ENCODE measurements at places on chromosomes 7 and 10.

DNA sequence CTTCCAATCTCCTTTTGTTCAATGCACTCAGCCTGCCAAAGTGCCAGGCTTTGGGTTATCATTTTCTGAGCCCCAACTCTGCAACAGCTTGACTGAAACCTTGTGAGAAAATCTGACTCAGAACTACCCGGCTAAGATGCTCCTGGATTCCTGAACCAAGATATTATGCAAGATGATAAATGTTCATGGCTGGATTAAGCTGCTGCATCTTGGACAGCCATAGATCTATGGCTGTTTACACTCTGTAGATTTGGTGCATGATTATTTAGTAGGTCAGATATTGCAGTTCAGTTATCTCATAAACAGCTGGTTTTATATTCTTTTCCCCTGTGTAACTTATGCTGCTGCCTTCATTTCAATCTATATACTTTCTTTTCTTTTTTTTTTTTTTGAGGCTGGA lies 243.5 kb downstream of the GATA3 start:
- no peak for DNase-seq

DNA sequence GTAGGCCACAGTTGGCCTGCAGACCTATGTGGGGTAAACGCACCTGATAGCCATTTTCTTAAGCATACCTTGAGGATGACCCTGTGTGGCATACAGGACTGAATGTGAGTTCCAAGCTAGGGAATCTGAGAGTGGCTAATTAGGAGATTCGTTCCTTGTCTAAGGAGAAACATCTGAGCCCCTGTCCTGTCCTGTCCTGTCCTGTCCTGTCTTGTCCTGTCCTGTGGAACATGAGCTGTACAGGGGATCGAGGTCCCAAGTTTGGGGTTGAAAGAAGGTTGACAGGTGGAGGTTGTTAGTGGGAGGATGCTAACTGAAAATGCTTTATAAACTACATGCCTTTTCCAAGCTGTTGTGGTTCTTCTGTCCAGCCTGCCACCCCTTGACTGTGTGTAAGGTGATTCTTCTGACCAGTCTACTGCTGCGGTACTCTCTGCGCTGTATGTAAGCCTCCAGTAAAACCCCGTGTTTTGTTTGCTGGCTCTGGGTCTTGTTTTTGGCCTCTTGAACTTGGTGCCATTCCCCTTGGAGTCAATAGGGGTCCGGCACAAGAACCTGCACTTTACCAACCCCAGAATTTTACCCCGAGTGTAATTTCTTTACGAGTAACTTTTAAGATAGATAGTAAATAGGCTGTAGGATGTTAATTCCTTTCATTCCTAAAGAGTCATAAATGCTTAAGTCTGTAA lies 26.4 kb downstream of the ZNRF2 start:
- DNase-seq = no peak

GRCh38 chr10:102650655-102651454 lies 6.6 kb downstream of the TRIM8 start:
- DNase-seq = no peak

- DNase-seq = no peak
These were observed 3.3 kb downstream of the MASTL start for GRCh38 chr10:27158421-27158820.

DNA sequence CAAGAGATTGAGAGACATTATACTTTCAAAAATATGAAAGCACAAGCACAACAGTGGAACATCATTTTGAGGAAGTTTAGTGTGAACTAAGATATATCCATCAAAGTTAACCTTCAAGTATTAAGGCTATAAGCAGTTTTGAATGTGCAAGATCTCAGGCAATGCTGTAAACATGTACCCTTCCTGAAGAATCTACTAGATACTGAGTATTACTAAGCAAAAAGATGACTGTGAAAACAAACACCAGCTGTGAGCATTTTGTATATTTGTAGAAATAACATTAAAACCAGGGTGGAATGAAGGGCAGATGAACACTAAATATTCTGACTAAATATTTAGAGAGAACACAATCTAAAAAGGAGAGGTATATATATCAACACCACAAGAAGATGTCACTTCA lies 41.3 kb upstream of the ADRA2A start:
- no peak for DNase-seq

DNA sequence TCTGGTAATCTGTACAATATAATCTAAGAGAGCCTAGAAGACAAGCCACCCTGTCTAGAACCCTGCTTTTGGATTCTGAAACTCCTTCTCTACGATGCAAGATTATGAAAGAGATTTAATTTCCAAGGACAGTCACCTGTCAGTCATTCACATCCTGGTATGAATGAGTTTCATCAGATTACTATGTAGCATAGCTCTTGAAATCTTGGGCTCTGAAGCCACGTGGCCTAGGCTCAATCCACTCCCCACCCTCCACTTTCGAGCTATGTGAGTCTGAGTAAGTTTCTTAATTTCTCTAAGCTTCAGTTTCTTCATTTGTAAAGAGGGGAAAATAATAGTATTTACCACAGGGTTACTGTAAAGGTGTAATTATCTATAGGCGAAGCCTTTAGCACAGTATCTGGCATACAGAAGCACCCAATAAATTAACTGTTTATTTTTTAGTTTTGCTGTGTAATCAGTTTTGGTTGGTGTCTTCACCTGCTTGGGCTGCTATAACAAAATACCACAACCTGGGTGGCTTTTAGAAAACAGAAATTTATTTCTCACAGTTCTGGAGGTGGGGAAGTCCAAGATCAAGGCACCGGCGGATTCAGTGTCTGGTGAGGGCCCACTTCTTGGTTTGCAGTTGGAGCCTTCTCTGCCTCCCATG lies 71.3 kb downstream of the MYOF start:
- no peak for DNase-seq

- DNase-seq = no peak
These were observed 220.6 kb upstream of the RHOBTB1 start for GRCh38 chr10:61164458-61165160.

DNA sequence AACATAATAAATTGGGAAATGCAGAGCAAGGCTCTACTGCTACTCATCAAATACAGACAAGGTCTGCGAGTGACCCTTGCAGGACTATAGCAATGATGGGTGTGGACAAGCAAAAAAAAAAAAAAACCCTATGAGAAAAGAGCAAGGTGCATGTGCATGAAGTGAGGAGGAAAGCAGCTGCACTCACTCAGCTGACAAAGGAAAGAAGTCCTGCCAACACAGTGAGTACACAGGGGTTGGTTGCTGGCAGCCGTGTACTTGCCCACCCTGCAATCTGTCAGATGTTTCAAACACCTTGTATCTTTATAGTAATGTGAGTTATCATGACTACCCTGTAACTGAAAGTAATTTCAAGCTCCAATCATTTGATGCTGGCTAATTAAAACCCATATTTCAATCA lies 20.5 kb downstream of the CHCHD3 start:
- DNase-seq = no peak

- peak; percentile 25 for DNase-seq
These were observed 201.4 kb downstream of the PTEN start for GRCh38 chr10:88064608-88065382.

DNA sequence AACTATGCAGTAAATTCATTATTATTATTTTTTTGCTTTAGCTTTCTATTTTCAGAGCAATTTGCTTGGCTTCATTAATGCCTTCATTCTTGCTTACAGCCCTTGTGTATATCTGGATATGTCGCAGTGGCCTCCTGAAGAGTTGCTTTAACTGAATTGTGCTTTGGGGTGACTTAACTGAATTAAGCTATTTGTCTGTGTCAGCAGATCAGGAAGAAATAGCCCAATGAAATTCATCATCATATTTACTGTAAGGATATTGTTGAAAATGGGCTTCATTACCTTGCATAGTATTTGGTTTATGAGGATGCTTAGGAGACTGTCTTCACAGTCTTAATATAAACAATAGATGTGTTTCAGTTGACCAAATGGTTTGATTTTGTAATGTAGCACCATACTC lies 59.7 kb upstream of the PIP4K2A start:
- no peak for DNase-seq

DNA sequence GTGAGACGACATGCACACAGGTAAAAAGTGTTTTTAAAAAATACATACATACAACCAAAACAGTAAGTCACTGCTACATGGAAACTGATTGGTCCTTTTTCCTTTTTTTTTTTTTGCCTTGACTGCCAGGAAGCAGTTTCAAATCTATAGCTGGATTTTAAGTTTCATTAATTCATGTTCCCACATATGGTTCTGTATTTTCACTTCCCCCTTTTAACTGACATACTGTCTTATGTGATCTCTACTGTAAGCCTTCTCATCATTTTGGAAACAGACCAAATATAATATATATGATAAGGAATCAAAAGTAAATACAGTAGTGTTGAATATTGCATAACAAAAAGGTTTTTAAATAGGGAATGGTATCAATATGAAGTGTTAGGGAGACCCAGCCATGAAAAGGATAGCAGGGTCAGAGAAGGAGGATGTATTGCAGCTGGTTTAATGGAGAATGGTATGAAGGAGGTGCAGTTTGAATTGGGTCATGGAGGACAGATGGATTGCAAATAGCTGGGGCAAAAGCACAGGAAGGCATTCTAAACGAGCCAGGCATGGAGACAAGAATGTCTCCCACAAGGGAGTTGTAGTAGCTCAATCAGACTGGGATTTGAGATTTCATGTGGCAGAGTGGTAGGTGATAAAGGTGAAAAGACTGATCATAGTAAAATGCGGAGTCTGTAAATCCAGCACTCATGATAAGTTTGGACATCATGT lies 5.4 kb downstream of the CAV1 start:
- DNase-seq = no peak

- no peak for DNase-seq
These were observed 28.2 kb upstream of the ZCCHC24 start for GRCh38 chr10:79473496-79474095.

- DNase-seq = peak; percentile 27
These were observed 22.0 kb upstream of the ANKRD2 start for GRCh38 chr10:97550336-97551149.

DNA sequence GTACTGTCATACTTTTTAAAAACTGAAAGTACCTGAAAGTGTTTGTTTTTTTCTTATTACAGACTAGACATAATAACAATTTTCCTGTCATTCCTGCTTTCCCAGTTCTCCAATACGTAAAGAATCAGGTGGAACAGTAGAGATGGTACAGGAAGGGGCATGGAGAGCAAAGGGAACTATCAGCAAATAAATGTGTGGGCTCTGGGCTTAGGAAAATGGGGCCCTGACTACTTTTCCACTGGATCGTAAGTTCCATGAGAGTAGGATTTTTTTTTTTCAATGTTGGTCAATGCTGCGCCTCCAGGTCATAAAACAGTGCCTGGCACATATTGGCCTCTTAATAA lies 15.2 kb upstream of the FAS start:
- no peak for DNase-seq

GRCh38 chr10:77798940-77799339 lies 127.6 kb downstream of the DLG5 start:
- no peak for DNase-seq

DNA sequence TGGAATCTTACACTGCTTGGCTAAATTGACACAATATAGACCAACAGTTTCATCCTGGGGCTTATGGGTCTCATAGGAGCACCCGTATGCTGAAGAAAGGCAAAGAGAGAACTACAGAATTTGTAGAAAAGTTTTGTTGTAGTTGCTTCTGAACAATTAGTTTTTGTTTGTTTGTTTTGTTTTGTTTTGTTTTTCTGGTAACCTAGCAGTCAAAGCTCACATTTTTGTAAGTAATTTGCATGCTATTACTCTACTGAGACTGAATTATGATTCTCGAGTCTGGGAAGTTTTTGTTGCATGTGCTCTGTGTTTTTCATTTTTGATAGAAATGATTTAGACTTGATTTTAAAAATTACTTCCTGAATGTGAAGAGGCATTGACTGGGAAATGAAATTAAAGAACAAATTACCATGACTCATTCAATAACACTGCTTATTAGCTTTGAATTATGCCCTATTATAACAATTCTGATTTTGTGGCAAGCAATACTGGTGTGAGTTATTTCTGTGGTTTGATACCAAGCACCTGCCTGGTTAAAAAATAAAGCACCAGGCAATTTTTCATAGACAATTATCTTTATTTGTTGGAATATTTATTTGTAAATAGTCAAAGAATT lies 438 bp downstream of the LSMEM1 start:
- DNase-seq = no peak

DNA sequence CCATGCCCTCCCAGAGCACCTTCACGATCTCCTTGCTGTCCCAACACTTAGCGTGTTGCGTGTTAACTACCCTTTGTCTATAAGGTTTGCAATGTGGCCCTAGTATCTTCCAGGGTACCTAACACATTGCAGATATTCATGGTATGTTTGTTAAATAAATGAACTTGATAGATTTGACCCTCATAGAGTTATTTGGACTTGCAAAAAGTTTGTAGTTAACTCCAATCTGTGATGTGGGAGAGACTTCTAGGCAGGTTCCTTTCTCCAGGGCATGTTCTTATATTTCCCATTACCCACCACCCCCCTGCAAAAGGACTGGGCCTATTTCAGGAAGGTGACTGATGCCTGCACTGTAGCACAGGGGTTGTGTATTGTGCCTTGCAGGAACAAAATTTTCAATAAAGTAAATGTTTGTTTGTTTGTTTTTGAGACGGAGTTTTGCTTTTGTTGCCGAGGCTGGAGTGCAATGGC lies 612 bp downstream of the HILPDA start:
- DNase-seq = no peak

DNA sequence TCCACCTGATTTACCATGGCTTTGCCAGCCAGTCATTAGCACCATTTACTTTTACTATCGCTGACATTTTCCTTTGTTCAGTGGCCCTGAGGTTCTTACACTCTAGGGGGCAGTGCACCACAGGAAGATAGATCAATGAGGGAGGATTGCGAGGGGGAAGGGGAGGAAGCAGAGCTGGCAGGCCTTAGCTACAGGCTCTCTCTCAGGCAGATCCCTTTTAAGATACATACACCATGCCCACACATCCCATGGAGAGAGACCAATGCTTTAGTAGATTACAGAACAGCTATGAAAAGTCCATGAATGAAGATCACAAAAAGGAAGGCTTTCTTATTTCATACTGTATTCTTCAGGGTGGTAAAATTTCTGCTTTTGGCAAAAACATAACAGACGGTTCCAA lies 47.4 kb downstream of the DENND11 start:
- peak; percentile 81 for DNase-seq
